Hematopoietic multipotent progenitor cell treated with erythropoietin and hydrocortisone succinate and interleukin-3 and kit ligand, for 15 days (in vitro differentiated cells): ENCODE measurements at places on chromosomes 4 and X.

DNA sequence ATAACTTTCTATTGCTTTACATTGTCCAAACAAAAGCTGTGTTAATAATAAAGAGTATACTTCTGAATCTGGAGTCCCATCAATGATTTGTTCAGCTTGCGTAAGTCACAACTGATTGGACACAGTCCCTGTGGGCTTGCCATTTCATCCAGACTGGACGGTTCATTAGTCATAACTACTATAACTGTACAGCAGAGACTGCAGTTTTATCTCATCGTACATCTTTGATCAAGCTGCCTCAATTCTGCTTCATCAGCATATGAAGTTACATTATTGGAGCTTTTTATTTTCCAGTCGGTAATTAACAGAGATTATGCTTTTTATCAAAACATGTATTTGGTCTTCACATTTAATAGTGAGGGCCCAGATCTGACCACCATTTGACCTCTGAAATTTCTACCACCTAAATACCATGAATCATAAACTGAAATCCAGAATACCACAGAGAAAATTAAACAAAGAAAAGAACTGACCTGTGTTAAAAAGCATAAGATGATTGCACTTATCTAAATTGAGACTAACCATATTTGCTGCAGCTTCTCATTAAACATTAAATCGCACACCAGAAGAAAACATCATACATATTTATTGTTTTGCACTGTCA, 12.5 kb upstream of the MAB21L2 start:
- no peak for DNase-seq

DNA sequence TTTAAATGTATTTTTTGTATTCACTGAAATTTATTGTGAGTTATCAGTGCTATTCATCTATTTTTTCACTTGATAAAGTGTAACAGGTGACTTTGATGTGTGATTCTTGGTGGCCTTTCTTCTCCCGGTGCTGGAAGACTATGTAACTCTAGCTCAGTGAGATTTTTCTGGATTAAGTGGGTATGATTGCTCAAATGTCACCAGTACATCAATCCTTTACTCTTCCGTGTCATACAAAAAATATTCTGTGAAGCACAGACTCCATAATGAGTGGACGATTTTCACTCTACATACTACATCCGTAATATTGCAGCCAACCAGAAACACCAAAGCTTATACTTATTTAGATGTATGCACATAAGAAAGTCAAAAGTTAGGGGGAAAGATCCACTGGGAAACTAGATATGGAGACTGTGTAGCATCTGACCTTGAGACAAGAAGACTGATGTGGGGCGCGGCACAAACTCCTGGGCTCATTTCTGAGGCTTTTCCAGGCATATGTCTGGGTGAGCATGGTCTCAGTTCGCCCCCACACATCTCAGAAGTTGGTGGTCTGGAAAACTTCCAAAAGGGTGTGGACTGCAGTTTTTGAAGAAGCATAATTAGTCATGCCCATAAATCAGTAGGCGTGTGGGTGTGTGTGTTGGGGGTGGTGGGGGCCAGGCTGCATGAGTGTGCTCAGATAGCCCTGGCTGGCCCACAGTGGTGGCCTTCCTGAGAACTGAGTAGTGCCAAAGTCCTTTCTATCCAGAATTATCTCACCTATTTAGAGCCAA, 53.9 kb upstream of the TENM3 start:
- no peak for DNase-seq

GRCh38 chrX:144612076-144612475, 635.2 kb upstream of the SPANXN1 start:
- no peak for DNase-seq

GRCh38 chr4:41285864-41286235, 29.1 kb downstream of the UCHL1 start:
- no peak for DNase-seq

GRCh38 chr4:138647433-138647832, 368.1 kb upstream of the NOCT start:
- no peak for DNase-seq

GRCh38 chrX:42824541-42824940, 46.6 kb upstream of the PPP1R2C start:
- no peak for DNase-seq

DNA sequence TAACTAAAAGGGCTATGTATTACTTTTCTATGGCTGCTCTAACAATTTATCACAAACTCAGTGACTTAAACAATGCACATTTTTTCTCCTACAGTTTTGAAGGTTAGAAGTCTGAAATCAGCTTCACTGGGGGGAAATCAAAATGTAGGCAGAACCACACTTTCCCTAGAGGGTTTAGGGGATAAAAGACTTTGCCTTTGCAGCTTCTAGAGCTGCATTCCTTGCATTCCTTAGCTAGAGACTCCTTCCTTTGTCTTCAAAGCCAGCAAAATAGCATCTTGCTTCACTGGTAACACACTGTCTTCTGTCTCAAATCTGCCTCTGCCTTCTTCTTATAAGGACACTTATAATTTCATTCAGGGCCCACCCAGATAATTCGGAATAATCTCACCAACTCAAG, 152.4 kb upstream of the SPIN4 start:
- DNase-seq: no peak

DNA sequence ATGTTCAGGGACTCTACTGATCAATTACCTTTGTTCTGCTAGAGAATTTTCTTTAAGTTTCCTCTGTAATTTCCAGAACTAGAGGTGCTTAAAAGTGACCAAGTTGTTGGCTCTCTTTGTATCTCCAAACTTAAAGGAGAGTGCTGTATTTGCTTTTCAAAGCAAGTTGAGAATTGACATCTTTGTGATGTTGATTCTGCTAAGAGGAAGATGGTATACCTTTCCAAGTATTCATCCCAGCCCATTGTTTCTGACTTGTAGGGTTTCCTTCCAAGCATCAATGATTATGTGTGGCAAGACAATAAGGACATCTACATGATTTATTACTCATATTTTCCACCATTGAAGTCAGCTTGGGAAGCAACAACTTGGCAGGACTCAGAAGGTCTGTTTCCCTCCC, 190.6 kb downstream of the GC start:
- no peak for DNase-seq

DNA sequence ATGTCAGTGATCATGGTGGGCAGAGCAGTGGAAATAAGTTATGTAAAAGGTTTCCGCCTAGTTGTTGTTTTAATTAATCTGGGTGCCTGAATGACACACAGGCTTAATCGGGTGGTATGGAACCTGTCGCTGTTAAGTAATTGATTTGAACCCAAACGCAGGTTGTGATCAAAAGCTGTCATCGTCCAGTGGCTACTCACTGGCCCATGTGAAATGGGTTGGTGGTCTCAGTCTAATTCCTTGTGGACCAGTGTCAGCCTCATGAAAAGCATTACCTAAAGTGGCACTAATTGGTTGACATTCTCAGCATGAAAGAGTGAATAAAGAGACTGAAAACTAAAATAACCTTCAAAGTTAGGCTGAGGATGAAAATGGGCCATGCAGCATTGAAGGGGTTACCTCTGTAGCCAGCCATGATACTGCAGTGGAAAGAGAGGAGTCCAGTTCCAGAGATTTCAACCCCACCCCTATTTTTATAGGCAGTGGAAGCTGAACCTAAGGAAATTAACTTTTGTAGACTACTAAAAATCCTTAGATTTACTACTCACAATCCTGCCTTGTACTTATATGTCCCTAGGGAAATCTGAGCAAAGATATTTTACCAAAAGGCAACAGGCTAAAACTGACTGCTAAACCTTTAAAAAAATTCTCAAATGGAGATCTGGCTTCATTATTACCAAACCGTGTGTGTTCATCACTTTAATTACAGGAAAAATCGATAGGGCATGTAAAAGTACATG, 251.7 kb upstream of the TENM3 start:
- no peak for DNase-seq

- DNase-seq: no peak
These were observed 4.1 kb upstream of the KIAA0232 start for GRCh38 chr4:6778435-6778834.

- no peak for DNase-seq
These were observed 379.7 kb upstream of the FAT1 start for GRCh38 chr4:187103351-187103750.

GRCh38 chr4:14157262-14157661, 529.7 kb upstream of the BOD1L1 start:
- DNase-seq: no peak

DNA sequence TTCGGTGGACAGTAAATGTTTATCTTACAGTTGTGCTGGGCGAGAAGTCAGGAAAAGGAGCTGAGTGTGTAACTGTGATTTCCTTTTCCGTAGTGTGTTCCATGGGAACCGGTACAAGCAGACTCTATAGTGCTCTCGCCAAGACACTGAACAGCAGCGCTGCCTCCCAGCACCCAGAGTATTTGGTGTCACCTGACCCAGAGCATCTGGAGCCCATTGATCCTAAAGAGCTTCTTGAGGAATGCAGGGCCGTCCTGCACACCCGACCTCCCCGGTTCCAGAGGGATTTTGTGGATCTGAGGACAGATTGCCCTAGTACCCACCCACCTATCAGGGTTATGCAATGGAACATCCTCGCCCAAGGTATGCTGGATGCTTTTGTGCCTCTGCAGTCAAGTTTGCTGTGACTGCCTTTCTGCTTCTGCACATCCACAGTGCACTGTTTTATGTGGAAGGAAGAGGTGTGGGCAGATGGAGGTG, 27.4 kb downstream of the NOCT start:
- no peak for DNase-seq

- DNase-seq: no peak
These were observed 732 bp downstream of the NLGN4X start for GRCh38 chrX:6227935-6228334.

- DNase-seq: no peak
These were observed 16.6 kb upstream of the TCEAL5 start for GRCh38 chrX:103293118-103293517.

- no peak for DNase-seq
These were observed 180.5 kb downstream of the KLHL13 start for GRCh38 chrX:117936118-117936517.

- no peak for DNase-seq
These were observed 227.0 kb upstream of the RASGEF1B start for GRCh38 chr4:81698538-81699296.

GRCh38 chrX:9162698-9163097, 128.8 kb upstream of the FAM9B start:
- no peak for DNase-seq

GRCh38 chrX:16882169-16882568, 12.0 kb upstream of the RBBP7 start:
- DNase-seq: no peak

GRCh38 chr4:169412046-169412445, 141.3 kb upstream of the SH3RF1 start:
- no peak for DNase-seq

DNA sequence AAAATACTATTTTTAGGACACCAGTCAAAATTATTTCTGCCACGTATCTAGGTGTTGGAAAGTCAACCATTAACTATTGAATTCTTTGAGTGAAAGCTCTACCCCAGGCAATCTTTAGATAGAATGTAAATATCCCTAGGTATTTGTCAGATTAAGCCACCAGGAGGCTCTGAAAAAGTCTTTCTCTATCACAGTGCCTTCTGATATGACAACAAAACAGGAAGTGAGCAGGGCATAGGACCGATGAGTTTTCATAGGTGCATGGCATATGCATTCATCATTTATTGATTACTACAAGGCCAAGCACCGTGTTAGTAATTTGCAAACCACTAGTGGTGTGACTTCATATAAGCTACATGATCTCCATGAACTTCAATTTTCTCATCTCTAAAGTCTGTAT, 333.6 kb upstream of the F9 start:
- DNase-seq: no peak

DNA sequence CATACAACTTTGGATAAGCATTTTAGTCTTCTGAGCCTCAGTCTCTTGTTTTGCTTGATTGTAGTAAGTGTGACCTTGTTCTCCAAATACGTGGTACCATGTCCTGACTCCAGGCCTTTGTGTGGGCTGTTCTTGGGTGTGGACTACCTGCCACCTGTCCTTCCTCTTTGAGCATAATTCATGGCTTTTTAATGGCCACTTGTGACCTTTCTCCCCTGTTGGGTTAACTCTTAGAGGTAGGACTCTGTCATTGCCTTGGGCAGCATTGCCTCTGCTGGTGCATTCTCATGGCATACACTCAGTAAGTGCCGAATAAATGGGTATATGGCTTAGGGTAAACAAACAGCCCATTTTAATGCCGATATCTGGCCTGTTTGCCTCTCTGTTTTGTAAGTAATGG, 3.0 kb downstream of the NSD2 start:
- no peak for DNase-seq

DNA sequence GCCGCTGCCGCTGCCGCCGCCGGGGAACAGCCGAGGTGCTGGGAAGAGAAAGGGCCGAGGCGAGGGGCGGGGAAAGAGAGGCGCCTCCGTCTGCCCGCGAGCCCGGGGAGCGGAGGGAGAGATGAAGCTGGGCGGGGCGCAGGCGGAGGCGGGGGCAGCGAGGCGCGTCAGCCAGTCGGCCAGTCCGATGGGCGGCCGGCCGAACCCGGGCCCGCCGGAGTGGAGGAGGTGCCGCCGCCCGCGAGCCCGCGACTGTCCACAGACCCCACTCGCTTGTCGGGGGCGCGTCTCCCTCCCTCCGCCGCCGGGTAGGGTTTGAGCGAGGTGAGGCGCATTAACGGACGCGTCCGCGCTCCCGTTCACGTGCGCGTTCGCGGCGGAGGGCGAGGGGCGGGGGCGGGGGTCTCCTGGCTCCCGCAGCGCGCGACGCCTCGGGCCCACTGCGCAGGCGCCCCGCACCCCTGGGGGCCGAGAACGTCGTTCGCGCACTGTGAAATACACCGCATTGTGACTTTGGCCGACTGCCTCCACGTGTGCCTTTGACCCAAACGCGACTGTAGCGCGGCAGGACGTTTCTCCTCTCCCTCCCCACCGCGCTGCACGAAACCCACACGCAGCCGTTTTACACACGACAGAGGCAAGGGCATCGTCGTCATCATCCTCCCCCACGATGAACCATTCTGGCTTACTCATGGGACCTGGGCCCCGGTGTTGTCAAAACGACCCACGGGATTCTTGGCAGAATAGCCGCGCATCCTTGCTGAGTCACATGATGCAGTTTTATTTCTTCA, at the start of gene NUDT11:
Gene NUDT11 (minus strand): TSS at position 92 of the 791 bp plus-strand sequence. CDS start 148 bp downstream, outside the sequence.
- no peak for DNase-seq

- DNase-seq: no peak
These were observed 62.5 kb downstream of the SLAIN2 start for GRCh38 chr4:48403779-48404178.

DNA sequence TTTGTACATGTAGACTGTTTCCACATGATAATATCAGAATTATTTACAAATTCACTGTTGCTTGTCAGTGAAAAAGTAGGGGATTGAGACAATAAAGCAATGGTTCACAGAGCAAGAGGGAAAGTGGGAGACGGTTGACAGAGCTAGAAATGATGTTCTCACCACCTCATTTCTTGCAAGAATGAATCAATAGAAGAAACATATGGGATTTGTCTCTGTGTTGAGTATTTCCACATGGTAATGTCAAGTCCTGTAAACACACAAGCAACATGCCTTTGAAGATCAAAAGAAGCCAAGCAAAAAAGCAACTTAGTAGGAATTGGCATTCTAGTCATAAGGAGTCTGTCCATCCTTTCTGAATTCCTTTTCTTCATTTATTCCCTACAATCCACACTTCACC, 1806.6 kb upstream of the AGA start:
- DNase-seq: no peak

GRCh38 chr4:173503330-173504180, 26.5 kb downstream of the HAND2 start:
- no peak for DNase-seq

GRCh38 chr4:37797374-37797773, 29.1 kb upstream of the PGM2 start:
- DNase-seq: no peak

- DNase-seq: peak; percentile 30
These were observed 21.6 kb downstream of the CLDN34 start for GRCh38 chrX:9988762-9989161.
